Small intestine (tissue), 16 donors: ENCODE measurements at places on chromosomes 11 and 22. TPM values are rescaled to one million over a fixed set of nuclear protein-coding genes. Genes with fewer than 3 reads are reported as not detected.

GRCh38 chr11:57394203-57394965, 3.9 kb upstream of the PRG2 start:
- no peaks in the 10 kb centered on the region for H3K36me3 ChIP-seq
- H3K27me3 ChIP-seq: no peaks in the 10 kb centered on the region
- H3K27ac ChIP-seq: no peak overlapping the region
- no peak overlapping the region for H3K4me3 ChIP-seq

- H3K4me1 ChIP-seq: no peaks in the 10 kb centered on the region
- no peak overlapping the region for H3K4me3 ChIP-seq
- DNase-seq: peak; percentile 35
These were observed 92.2 kb downstream of the BRD1 start for GRCh38 chr22:49735411-49735900.

- peaks cover 96% of the 10 kb centered on the region for H3K36me3 ChIP-seq
- peaks cover 20% of the 10 kb centered on the region for H3K4me1 ChIP-seq
- H3K4me3 ChIP-seq: no peak overlapping the region
- peak; percentile 95 for DNase-seq
These were observed 11.7 kb downstream of the PHRF1 start for GRCh38 chr11:587978-588380.

DNA sequence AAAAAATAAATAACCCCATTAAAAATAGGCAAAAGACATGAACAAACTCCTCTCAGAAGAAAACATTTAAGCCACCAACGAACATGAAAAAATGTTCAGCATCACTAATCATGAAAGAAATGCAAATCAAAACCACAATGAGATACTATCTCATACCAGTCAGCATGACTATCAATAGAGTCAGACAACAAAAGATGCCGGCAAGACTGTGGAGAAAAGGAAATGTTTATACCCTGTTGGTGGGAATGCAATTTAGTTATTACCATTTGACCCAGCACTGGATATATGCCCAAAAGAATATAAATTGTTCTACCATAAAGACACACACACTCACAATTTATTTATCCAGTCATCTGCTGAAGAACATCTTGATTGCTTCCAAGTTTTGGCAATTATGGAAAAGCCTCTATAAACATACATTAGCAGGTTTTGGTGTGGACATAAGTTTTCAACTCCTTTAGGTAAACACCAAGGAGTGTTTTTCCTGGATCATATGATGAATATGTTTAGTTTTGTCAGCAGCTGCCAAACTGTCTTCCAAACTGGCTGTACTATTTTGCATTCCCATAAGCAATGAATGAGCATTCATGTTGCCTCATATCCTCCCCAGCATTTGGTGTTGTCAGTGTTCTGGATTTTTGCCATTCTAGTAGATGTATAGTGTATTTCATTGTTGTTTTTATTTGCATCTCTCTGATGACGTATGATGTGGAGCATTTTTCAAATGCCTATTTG, 28.0 kb downstream of the OR8D1 start:
- no peak overlapping the region for H3K4me3 ChIP-seq
- no peaks in the 10 kb centered on the region for H3K27me3 ChIP-seq
- H3K27ac ChIP-seq: no peak overlapping the region
- no peaks in the 10 kb centered on the region for H3K36me3 ChIP-seq

GRCh38 chr11:77436506-77436905, 37.4 kb downstream of the PAK1 start:
- H3K27ac ChIP-seq: peak overlapping the region; percentile 53
- H3K27me3 ChIP-seq: no peaks in the 10 kb centered on the region
- no peak for DNase-seq
- no peak overlapping the region for H3K4me3 ChIP-seq

DNA sequence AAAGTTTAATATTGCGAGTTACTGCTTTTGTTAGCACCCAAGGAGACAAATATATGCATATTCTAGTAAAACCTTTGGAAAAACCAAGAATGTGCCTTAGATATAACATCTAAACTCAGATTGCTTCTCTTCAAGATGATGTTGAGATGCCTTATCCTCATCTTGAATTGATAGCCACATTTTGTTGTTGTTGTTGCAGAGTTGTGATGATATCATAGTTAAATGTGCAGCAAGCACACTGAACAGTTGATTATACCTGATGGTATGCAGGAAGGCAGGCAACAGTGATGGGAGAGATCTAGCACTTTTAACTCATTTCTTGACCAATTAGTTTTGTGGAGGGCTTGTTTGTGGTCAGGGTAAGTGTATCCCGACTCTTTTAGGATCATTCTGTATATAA, 48.0 kb downstream of the KDM2A start:
- H3K27ac ChIP-seq: no peak overlapping the region
- H3K4me3 ChIP-seq: no peak overlapping the region
- DNase-seq: no peak
- H3K4me1 ChIP-seq: no peaks in the 10 kb centered on the region
- no peaks in the 10 kb centered on the region for H3K27me3 ChIP-seq
- no peaks in the 10 kb centered on the region for H3K36me3 ChIP-seq

- DNase-seq: no peak
- H3K4me3 ChIP-seq: no peak overlapping the region
- H3K27ac ChIP-seq: no peak overlapping the region
These were observed 16.7 kb upstream of the OR9Q1 start for GRCh38 chr11:58006940-58007339.

The HSPB2 gene
- polyA plus RNA-seq: 1.7 TPM

DNA sequence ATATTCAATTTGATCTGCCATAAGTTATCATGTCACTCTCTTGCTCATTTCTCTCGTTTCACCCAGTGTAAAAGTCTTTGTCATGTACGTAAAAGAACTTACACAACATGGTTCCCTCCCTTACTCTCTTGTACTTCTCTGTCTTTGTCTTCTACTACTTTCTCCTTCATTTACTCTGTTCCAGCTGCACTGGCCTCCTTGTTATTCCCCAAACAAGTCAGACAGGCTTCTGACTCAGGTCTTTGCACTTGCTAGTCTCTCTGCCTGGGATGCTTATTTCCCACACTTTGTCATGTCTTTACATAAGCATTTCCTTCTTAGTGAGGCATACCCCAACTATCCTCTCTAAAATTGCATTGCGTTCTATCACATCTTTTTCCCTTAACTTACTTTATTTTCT, 117.3 kb downstream of the CYP2R1 start:
- no peak overlapping the region for H3K4me3 ChIP-seq
- DNase-seq: no peak
- no peak overlapping the region for H3K27ac ChIP-seq
- no peaks in the 10 kb centered on the region for H3K36me3 ChIP-seq
- no peaks in the 10 kb centered on the region for H3K27me3 ChIP-seq

DNA sequence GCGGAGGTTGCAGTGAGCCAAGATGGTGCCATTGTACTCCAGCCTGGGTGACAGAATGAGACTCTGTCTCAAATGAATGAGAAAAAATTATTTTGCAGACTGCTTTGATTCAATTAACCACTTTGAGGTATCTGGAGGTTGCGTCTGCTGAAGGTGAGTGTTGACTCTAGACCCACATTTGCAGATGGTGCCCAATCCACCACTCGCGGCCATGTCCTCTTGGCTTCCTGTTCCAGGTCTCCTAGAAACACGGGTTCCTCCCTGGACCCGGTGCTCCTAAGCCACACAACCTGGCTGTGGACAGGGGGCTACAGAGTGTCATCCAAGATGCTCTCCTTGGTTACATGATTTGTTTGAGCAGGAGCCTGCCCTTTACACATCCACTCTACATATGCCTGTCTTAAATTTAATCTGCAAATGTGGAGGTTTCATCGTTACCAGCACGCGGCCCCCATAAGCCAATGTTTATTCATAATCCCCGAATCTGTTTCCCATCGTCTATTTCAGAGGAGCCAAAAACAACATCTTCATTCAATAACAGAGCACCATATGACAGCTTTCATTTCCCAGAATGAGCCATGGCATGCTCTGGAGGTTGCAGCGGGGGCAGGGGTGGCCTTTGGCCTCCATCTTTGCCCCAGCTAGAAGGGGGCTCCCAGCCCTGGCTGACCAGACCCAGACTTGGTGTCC, 377.2 kb downstream of the CTTN start:
- DNase-seq: no peak
- no peak overlapping the region for H3K27ac ChIP-seq
- H3K36me3 ChIP-seq: no peaks in the 10 kb centered on the region
- H3K27me3 ChIP-seq: no peaks in the 10 kb centered on the region

The LDLRAD3 gene
- 0.22 TPM for polyA plus RNA-seq

GRCh38 chr11:128379587-128380580, 207.5 kb downstream of the ETS1 start:
- no peak overlapping the region for H3K27ac ChIP-seq
- DNase-seq: no peak
- no peak overlapping the region for H3K4me3 ChIP-seq
- H3K27me3 ChIP-seq: no peaks in the 10 kb centered on the region

GRCh38 chr22:27834364-27835185, 33.0 kb upstream of the MN1 start:
- H3K4me3 ChIP-seq: no peak overlapping the region
- no peaks in the 10 kb centered on the region for H3K27me3 ChIP-seq
- no peaks in the 10 kb centered on the region for H3K36me3 ChIP-seq
- no peaks in the 10 kb centered on the region for H3K4me1 ChIP-seq

The HORMAD2 gene
- not detected for polyA plus RNA-seq

The PYGM gene
- 0.54 TPM for polyA plus RNA-seq
